ENCODE measurements at places on chromosomes 3 and 15. TPM values are rescaled to one million over a fixed set of nuclear protein-coding genes. Genes with fewer than 3 reads are reported as not detected.

- no peak for DNase-seq
Observed at GRCh38 chr3:49111347-49111746, 6.8 kb upstream of the QARS1 start.

GRCh38 chr3:113431811-113432210 is 9.5 kb downstream of the CFAP44 start:
- peak; percentile 19 for DNase-seq

DNA sequence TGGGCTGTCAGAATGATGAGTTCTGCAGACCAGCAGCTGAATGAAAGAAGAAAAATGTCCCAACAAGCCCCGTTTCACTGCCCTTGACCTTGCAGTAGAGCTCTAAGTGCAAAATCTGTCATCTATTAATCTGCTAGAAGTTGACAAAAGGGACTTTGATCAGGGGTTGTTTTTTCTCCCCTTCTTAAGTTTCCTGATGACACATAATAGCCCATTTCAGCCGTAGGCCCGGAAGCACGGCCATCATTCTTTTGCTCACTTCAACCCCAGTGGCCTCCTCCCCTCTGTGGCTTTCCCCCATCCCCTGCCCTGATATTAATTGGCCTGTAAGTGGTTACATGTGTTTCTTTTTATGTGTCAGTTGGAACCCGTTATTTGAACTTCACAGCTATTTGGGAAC is 298.9 kb downstream of the RPLP1 start:
- DNase-seq: no peak

DNA sequence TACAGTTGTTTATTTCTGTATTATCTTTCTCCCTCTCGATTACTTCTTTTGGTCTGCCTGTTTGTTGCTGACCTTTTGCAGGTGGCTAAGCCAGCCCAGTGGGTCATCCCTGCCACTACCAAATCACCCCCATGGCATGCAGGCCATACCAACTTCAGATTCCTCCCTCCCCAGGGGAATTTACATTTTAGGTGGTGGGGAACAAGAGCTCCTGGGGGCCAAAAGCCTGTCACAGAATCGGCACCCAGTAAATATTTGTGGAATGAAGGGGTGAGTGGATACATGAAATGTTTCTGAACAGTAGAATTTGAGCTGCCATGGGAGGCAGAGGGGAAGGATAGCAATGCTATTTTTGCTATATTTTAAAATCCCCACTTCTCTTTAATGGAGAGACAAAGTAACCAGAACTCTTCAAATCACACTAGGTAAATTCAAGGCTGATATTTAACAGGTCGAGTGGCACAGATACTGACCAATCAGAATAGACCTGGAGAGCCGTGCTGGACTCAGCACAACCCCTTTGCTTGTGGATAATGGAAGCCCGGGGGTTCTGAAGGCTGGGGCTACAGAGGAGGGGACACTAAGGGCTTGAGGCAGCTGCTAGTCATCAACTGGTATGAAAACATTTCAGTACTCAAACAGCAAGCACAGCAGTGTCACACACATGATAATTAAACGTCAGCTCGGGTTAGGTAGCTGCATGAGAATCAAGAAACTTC is 54.3 kb upstream of the SMAD3 start:
- no peak for DNase-seq

GRCh38 chr15:75517233-75517632 is 61.9 kb downstream of the PTPN9 start:
- DNase-seq: no peak

DNA sequence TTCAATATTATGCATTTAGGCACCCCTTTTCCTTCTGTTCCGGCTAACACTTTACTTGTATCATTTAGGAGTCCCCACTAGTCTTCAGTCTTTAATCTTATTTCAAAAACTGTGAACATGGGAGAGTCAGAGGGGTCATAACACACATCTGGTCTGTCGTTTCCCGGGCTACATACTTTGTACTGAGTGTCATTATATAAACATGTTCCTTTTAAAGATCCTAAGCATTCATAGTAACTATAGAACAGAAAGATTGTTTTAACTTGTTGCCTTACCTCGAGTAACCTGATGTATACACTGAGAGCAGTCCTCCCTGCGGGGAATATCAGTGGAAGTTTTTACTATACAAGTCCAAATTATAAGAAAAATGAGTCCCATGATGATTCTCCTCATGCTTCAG is 78.2 kb upstream of the VEPH1 start:
- DNase-seq: no peak

GRCh38 chr3:78781351-78781750 is 986.4 kb downstream of the ROBO1 start:
- DNase-seq: no peak

DNA sequence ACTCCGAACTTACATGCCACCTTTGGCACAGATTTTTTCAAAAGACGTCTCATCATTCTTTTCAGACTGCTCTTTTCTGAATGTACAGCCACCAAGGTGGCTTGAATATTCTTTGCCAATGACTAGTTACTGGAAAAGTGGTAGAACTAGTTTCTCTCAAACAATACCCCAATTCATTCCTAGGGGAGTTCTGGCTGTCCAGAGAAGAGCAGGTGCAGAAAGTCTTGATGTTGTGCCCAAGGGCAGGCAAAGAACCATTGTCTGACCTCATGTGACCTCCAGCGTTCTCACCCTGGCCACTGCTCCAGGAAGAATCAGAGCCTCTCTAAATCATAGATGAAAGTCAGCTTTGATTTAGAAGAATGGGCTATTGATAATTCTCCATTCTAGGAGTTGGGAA is 5.5 kb downstream of the LMOD3 start:
- DNase-seq: no peak

DNA sequence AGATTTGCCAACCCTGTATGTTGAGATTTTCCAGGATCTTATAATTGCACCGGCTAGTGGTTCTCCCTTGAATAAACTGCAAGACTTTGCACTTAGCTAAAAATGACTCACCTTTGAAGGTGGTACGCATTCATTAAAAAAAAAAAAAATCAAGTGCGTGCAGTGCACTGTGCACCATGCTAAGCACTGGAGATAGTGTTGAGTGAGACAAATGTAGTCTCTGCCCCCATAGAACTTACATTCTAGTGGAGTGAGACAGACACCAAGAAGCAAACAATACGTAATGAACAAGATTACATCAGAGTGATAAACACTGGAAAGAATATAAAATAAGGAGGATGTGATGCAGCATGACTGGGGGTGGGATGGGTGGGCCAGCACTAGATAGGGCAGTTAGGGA is 69.4 kb downstream of the ITPR1 start:
- DNase-seq: no peak

DNA sequence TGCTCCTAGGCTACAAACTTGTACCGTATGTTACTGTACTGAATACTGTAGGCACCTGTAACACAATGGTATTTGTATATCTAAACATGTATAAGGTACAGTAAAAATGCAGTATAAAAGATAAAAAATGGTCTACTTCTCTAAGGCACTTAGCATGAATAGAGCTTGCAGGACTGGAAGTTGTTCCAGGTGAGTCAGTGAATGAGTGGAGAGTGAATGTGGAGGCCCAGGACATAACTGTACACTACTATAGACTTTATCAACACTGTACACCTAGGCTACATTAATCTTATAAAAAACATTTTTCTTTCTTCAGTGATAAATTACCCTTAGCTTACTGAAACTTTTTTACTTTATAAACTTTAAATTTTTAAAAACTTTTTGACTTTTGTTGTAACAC is 12.5 kb downstream of the TNFAIP8L3 start:
- DNase-seq: no peak

- no peak for DNase-seq
Observed at GRCh38 chr3:194205675-194206133, 69.8 kb downstream of the HES1 start.

GRCh38 chr3:101809178-101810021 is 30.4 kb downstream of the NXPE3 start:
- DNase-seq: no peak

GRCh38 chr15:39609166-39609916 is 28.5 kb downstream of the THBS1 start:
- no peak for DNase-seq

- DNase-seq: no peak
Observed at GRCh38 chr3:37505415-37505814, 331.0 kb upstream of the LRRFIP2 start.

GRCh38 chr15:65893060-65893459 is 23.8 kb downstream of the RAB11A start:
- no peak for DNase-seq

DNA sequence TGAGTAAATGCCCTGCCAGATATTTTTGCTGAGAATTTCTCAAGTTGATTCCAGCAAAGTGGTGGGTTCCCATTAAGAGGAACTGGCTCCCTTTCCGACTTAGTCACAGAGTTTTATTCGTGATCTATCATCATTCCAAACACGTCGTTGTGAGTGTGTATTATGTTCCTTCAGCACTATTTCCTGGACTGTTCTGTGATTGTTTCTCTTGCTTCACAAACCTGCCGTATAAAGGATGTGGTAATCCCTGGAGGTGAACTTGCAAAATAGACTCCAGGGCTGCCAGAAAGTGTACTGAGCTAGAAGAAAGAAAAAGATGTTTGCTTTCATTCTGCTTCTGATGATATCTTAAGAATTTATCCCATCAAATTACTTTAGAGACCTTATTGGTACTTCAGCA is 14.5 kb upstream of the CAPN3 start:
- peak; percentile 58 for DNase-seq

DNA sequence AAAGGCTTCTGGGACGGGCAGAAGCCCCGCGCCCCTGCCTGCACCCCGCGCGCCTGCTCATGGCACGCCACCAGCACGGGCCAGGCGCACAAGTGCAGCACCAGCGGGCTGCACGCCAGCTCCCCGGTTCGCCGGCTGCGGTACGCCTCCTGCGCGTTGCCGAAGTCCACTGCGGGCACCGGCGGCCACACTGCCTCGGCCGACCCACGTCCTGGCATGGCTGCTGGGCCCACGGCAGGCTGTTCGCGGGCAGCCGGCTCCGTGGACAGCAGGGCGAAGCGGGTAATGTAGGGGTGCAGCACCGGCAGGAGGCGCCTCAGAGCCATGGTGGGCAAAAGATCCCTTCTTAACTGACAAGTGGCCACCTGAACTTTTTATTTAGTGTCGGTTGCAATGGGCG is 34.8 kb downstream of the MCCC1 start:
- no peak for DNase-seq

- DNase-seq: no peak
Observed at GRCh38 chr3:143975554-143976152, 4.0 kb downstream of the DIPK2A start.

DNA sequence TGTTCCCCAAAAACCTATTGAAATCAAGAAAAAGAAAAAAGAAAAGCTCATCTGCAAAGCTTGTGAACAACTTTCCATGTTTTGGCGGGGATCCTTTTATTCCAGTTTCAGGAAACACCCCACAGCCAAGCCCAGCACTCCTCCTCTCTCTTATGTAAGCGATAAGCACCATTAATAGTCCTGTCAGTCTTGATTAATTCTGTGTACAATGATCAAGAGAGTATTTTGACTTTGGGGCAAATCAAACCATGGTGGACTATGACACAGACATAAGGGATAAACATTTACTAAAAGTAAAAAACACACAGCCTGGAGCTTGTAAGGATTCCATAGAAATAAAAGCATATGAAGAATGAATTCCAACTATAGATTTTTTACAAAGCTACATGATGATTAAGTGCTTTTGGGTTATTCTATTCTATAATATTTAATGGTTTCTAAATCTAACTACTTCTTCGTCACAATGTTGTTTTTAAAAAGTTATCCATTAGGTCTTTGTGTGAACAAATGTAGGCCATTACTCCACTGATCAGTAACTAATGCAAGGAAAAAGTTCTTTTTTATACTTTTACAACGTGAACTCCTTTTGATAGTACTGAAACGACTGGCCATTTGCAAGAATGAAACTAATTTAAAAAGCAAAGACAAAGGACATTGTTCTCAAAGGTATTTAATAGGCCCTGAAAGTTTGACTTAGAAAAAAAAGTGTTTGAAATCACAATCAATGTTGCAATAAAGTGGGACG is 106.5 kb downstream of the KCNAB1 start:
- no peak for DNase-seq

GRCh38 chr3:142844339-142844977 is 44.4 kb downstream of the PCOLCE2 start:
- no peak for DNase-seq

OR5K4 gene
- polyA plus RNA-seq: not detected

PPP1R14D gene
- polyA plus RNA-seq: not detected

HHLA2 gene
- not detected for polyA plus RNA-seq

OR4F15 gene
- not detected for polyA plus RNA-seq

CEMIP gene
- polyA plus RNA-seq: 497 TPM

ZDHHC23 gene
- 2.5 TPM for polyA plus RNA-seq

CKMT1B gene
- polyA plus RNA-seq: 0.12 TPM

TPRA1 gene
- polyA plus RNA-seq: 42.3 TPM

CERS3 gene
- polyA plus RNA-seq: not detected

MST1R gene
- polyA plus RNA-seq: 0.64 TPM

EPHA3 gene
- 0.12 TPM for polyA plus RNA-seq

XCR1 gene
- not detected for polyA plus RNA-seq

EXD1 gene
- not detected for polyA plus RNA-seq

SMCO1 gene
- not detected for polyA plus RNA-seq

TRMT10C gene
- polyA plus RNA-seq: 7.4 TPM

GPR149 gene
- polyA plus RNA-seq: not detected

STXBP5L gene
- polyA plus RNA-seq: not detected

ALG1L2 gene
- not detected for polyA plus RNA-seq

Data from BJ (cell line).